ENCODE measurements at places on chromosomes 7 and 10.

DNA sequence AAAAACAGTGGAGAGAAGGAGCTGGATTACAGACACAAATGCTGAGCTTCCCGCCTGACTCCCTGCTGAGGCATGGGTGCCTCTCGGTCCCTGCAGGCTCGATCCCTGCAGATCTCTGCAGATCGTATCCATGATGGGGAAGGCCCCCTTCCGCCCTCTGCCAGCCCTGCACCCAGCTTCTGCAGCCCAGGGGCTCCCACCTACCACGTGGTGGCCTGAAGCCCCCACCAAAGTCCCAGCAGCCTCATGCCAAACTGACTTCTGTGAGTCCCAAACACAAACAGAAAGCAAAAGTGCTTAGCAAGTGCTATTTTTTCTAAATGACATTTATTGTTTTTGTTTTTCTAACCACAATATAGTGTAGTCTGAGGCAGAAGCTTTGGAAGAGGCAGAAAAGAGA is 127.1 kb upstream of the CHST15 start:
- no peak for DNase-seq

DNA sequence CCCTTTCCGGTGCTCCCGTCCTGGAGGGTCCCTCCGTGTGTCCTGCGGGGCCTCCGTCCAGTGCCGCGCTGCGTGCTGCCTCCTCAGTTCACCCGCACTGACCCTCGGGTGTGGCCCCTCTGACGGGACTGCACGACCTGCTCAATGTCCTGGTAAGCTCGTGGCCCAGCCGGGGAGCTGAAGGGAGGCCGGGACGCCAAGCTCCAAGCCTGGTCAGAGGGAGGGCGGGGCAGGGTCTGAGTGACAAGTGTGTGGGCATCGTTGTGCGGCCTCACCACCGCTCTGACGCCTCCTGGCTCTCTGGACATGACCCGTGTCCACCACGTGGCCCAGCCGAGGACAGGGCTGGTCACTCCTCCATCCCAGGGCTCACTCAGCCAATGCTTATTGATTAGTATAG is 25.9 kb downstream of the FAM20C start:
- no peak for DNase-seq

GRCh38 chr10:120474956-120475355 is 17.9 kb downstream of the PLPP4 start:
- DNase-seq = no peak

- DNase-seq = no peak
Observed at GRCh38 chr7:150620617-150621371, 11.4 kb downstream of the GIMAP6 start.

GRCh38 chr10:1673568-1674345 is 63.6 kb downstream of the ADARB2 start:
- DNase-seq = no peak

DNA sequence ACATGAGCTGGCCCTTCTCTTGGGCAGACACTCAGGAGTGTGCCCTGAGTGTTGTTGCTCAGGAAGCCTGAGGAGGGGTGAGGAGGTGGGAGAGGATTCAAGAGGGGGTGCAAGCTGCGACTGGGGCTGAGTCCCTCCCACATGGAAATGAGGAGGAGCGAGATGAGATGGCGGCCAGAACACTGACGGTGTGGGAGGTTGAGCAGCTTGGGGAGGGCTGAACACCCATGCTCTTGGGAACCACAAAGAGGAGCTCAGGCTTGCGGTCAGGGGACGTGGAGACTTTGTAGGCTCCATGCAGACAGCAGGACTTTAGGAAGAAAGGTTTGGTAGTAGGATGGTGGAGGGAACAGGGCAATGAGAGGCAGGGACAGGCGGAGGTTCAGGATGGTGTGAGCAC is 163.2 kb upstream of the SHH start:
- no peak for DNase-seq

- no peak for DNase-seq
Observed at GRCh38 chr10:28842321-28842720, 165.0 kb downstream of the BAMBI start.

GRCh38 chr10:113282564-113282963 is 270.3 kb upstream of the HABP2 start:
- no peak for DNase-seq

GRCh38 chr7:27183682-27184336 is 1.2 kb downstream of the HOXA11 start:
- no peak for DNase-seq

Data from activated effector memory CD4-positive, alpha-beta T cell treated with Interleukin-2 at 50 U/mL for 16 hours (primary cell).